ENCODE measurements at places on chromosomes 4 and X.
A peak's percentile ranks its signal among the peaks of the same experiment; 100 is the strongest.

GRCh38 chrX:21741364-21741763, 16.6 kb downstream of the SMPX start:
- no peak for DNase-seq

- DNase-seq, result no peak
Measured at GRCh38 chr4:36316607-36317006, 35.2 kb downstream of the DTHD1 start.

DNA sequence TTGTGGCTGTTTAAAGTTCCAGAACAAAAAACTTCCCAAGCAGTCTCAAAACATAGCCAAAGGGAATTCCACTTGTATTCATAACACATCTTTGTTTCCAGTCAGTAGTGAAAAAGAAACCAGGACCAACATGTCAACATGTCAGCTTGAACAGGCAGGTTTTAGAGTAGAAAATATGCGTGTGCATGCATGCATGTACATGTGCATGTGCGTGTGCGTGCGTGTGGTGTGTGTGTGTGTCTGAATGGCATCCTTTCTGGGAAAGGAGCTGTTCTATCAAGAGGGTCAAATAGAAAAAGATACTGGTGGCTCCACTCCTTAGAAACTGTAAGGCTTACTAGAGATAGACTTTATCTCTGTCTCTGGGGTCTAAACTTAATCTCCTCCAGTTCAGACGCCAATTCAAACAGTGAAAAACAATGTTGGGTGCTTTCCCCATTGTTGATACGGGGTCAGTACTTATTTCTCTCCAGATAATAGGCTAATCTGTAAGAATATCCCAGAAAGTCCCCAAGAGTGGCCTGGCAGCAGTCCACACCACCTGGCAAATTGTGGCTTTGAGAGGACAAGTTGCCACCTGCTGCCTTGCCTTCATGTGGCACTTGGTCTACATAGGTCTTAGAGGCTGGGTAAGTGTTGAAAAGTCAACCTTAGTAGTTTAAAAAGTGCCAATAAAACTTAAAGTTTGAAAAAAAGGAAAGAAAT, 110.4 kb downstream of the SCD5 start:
- DNase-seq, result no peak

DNA sequence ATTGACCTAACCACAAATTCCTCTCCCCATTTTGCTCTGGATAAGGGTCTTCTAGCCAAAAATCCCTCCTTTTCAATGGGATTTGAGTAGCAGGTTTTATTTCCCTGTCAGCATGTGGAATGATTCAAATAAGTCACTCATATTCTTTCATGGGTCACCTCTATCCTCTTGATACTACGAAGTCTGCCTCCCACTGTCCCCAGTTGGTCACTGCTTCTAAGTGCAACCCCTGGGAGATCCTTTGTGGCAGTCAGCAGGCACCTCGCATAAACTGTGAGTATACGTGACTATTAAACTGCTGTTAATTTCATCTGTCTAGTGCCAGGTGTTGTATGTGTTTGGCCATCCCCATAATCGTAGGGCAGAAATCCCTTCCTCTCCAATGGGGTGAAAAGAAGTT, 1667.9 kb upstream of the PCDH7 start:
- DNase-seq, result no peak

DNA sequence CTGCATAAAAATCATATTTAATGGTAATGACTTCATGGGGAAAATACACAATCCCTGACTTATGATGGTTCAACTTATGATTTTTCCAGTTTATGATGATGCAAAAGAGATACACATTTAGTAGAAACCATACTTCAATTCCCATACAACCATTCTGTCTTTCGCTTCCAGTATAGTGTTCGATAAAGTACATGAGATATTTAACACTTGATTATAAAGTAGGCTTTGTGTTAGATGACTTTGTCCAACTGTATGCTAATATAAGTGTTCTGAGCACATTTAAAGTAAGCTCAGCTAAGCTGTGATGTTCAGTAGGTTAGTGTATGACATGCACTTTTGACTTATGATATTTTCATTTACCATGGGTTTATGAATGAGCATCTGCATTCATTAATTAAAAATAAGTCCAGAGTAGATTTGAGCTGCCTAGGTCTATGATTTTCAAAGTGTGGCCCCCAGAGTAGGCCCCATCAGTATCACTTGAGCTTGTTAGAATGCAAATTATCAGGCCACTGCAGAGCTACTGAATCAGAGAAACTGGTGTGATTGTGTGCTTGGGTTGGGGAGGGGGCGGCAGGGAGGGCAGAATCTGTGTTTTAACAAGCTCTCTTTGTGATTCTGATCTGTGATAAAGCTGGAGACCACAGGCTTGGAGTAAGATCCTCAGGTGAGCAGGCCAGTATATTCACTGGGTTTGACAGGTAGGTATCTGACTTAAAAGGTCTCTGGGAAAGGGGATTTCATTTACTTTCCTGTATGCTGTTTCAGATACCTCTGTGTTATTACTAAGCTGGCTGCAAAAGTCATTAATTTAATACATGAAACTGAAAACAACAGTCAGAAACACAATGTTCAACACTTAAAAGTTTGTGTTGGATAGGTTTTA, 8.4 kb downstream of the ATP10D start:
- DNase-seq, result peak; percentile 31

DNA sequence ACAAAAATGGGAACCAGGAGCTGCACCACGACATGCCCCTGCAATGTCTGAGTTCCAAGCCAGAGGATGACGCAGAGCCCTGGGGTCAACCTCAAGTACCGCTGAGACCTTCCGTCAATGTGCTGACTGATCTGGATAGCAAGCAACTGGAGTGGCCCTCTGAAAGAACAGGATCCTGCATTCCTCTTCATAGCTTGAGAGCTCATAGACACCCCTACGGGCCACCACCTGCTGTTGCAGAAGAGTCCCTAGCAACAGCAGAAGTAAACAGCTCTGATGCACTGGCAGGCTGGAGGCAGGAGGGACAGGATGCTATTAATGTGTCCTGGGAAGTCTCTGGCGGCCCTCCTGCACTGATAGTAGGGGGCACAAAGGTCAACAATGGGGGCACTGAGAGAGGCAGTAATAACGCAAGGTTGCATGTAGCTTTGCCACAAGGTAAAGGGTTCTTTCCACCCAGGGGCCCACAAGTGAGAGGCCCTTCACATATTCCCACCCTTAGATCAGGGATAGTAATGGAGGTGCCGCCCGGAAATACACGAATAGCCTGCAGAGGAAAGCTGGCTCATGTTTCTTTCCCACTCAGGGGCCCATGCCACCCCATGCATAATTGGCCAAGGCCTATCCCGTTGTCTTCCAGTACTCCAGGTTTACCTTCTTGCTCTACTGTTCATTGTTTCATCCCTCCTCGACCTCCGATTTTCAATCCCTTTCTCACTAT, 1.3 kb downstream of the PRR32 start:
- DNase-seq, result no peak

- peak; percentile 18 for DNase-seq
Measured at GRCh38 chr4:166435449-166435848, 562.4 kb downstream of the TLL1 start.

- peak; percentile 65 for DNase-seq
Measured at GRCh38 chrX:49106930-49107329, 16.6 kb downstream of the GPKOW start.

DNA sequence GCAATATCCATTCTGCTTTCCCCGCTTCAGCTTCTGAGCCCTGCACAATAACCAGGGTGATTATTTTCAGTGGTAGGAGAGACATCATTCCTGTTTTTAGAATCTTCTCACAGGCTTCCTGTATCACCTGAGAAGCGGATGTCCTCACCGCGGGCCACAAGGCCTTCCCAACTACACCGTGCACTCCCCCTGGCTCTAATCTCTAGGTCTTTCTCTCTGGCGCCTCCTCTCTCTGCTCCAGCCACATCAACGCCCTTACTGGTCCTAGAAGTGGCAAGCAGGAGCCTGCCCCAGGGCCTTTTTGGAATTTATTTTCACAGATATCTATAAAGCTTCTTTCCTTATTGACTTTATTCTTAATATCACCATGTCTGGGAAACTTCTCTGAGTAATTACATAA, 675.2 kb upstream of the FRG1 start:
- no peak for DNase-seq

- DNase-seq, result no peak
Measured at GRCh38 chr4:101190751-101191150, 156.6 kb downstream of the PPP3CA start.

- DNase-seq, result no peak
Measured at GRCh38 chr4:105135785-105136184, 10.9 kb upstream of the TET2 start.

- no peak for DNase-seq
Measured at GRCh38 chr4:177271091-177271490, 38.6 kb upstream of the NEIL3 start.

GRCh38 chr4:110510955-110511544, 35.1 kb downstream of the ENPEP start:
- DNase-seq, result peak; percentile 70

DNA sequence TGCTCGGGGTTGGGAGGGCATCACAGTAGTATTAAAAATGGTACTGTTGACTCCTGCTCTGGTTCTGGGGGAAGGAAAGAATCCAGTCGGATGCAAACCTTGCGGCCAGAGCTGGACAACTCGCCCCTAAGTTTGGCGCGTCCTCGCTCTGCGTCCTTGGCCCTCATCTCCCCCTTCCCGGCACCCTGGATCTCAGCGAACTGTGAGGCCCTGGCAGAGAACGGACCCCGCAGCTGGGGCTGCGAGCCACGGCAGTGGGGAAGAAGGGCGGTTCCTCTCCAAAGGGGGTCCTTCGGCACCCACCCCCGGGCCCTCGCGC, 14.0 kb downstream of the ARHGEF6 start:
- DNase-seq, result no peak

- DNase-seq, result peak; percentile 75
Measured at GRCh38 chr4:138178566-138178965, 63.6 kb downstream of the SLC7A11 start.
